ENCODE measurements at places on chromosomes 11 and 22. TPM values are rescaled to one million over a fixed set of nuclear protein-coding genes. Genes with fewer than 3 reads are reported as not detected.

- H3K27ac ChIP-seq: no peak overlapping the region
- no peaks in the 10 kb centered on the region for H3K27me3 ChIP-seq
- H3K4me1 ChIP-seq: no peaks in the 10 kb centered on the region
- no peak for DNase-seq
These were observed 941.6 kb upstream of the CHORDC1 start for GRCh38 chr11:91164452-91164822.

DNA sequence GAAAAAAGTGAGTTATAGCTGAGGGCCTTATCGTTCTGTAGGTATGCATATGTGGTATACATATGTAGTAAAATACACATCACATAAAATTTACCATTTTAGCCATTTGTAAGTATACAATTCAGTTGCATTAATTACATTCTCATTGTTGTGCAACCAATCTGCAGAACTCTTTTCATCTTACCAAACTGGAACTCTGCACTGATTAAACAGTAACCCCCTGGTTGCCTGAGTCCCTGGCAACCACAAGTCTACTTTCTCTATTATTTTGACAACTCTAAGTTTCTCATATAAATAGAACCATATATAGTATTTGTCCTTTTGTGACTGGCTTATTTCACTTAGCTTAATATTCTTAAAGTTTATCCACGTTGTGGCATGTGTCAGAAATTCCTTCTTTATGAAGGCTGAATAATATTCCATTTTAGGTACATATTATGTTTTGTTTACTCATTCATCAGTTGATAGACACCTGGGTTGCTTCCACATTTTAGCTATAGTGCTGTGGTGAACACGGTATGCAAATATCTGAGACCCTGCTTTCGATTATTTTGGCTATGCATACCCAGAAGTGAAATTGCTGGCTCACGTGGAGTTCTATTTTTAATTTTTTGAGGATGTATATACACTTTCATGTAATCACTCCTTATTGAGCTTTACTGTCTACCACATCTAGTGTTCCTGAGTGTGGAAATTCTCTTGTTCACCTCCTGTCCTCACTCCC lies 1.6 kb upstream of the DDX10 start:
- no peaks in the 10 kb centered on the region for H3K27me3 ChIP-seq
- peaks cover 15% of the 10 kb centered on the region for H3K4me1 ChIP-seq
- no peak for DNase-seq

SYCE3 gene
- not detected for total RNA-seq

PLA2G3 gene
- total RNA-seq: not detected

APOA1 gene
- total RNA-seq: 1.1 TPM

GRCh38 chr11:88206751-88207150 lies 31.5 kb upstream of the RAB38 start:
- no peaks in the 10 kb centered on the region for H3K36me3 ChIP-seq
- DNase-seq: no peak
- no peaks in the 10 kb centered on the region for H3K27me3 ChIP-seq
- no peaks in the 10 kb centered on the region for H3K4me1 ChIP-seq

- peaks cover 9% of the 10 kb centered on the region for H3K4me1 ChIP-seq
- H3K27me3 ChIP-seq: peaks cover 76% of the 10 kb centered on the region
- H3K4me3 ChIP-seq: peak within 1 kb of the TSS; percentile 47
- H3K36me3 ChIP-seq: no peaks in the 10 kb centered on the region
- peak; percentile 28 for DNase-seq
- H3K27ac ChIP-seq: no peak within 1 kb of the TSS
These were observed at the start of gene ARHGAP8 for GRCh38 chr22:44752285-44753188. ARHGAP8 (plus strand) TSS chr22:44752575; CDS start chr22:44786528, 33,953 bp downstream.

KRTAP5-9 gene
- total RNA-seq: 0.33 TPM

DNA sequence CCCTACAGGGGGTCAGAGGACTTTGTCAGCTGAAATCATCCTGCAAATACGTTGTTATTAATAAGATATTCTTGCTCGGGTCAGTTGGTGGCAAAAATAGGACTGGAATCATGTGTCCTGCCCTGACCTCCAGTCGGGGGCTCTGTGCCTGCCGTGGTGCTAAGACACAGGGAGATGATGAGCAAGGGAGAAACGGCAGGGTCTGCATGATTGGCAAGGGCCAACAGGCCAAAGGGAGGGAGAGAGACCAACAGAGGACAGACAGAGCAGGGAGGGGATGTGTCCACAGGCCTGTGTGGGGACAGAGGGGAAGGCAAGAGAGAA lies 10.4 kb upstream of the TSKU start:
- no peaks in the 10 kb centered on the region for H3K36me3 ChIP-seq
- peaks cover 5% of the 10 kb centered on the region for H3K27me3 ChIP-seq
- no peak overlapping the region for H3K27ac ChIP-seq
- no peak overlapping the region for H3K4me3 ChIP-seq
- peaks cover 16% of the 10 kb centered on the region for H3K4me1 ChIP-seq

DNA sequence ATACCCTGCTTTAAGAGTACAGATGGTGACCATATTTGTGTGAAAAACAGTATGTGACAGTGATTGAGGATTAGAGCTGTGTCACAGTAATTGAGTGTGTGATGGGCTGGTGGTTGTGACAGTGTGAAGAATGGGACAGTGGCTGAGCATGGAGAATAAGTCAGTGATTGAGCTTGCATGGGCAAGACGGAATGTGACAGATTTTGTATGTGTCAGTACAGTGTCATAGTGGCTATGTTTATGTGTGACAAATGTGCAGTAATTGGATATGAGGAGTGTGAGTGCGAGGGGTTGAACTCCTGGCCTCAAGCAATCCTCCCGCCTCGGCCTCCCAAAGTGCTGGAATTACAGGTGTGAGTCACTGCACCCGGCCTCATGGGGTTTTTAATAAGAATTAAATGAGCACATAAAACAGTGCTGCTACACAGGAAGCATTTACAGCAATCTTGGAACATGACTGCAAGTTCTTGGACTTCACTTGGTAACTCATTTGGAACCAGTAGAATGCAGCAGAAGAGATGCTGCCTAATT lies 583 bp upstream of the RRAS2 start:
- H3K36me3 ChIP-seq: no peaks in the 10 kb centered on the region
- H3K4me3 ChIP-seq: peak overlapping the region; percentile 47
- H3K27ac ChIP-seq: no peak overlapping the region
- peaks cover 7% of the 10 kb centered on the region for H3K4me1 ChIP-seq
- DNase-seq: no peak
